ENCODE measurements at places on chromosomes 2 and 18.

- no peak for DNase-seq
Observed at GRCh38 chr2:233999182-233999581, 51.3 kb upstream of the SPP2 start.

GRCh38 chr18:59079264-59079663 lies 60.4 kb upstream of the SEC11C start:
- DNase-seq = no peak

GRCh38 chr2:175852879-175853615 lies 149.0 kb downstream of the LNPK start:
- DNase-seq = no peak

GRCh38 chr2:177724398-177725287 lies 332.1 kb downstream of the AGPS start:
- peak; percentile 28 for DNase-seq

DNA sequence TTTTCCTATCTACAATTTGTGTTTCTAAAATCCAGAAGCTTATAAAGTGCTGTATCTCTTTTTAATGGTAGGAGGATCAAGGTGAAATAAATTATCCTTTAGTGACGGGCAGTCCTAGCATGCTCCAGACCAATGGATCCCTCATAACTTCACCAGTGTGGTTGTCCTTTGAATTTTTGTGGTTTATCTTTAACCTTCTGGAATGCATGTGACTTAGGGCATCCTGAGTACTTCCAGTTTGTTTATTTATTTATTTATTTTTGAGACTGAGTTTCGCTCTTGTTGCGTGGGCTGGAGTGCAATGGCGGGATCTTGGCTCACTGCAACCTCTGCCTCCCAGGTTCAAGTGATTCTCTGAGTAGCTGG lies 40.4 kb downstream of the NUP35 start:
- DNase-seq = no peak

DNA sequence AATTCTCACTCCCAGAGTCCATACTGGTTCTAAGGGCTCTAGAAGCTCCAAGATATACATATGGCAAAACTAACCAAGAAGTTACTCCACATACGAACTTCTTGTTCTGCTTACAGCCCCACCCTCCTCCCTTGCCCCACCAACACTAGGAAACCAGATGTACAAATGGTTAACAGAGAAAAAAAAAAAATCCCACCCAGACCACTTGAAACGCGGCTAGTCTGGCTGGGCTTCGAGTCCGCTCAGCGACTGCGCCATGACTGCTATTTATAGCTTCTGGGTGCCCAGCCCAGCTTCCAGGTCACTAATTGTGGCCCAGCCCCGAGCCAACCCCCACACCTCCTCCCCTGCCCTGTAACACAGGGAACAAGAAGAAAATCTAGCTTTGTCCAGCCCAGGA lies 47.0 kb upstream of the IHH start:
- DNase-seq = no peak

- DNase-seq = no peak
Observed at GRCh38 chr2:199113111-199113510, 344.6 kb downstream of the SATB2 start.

DNA sequence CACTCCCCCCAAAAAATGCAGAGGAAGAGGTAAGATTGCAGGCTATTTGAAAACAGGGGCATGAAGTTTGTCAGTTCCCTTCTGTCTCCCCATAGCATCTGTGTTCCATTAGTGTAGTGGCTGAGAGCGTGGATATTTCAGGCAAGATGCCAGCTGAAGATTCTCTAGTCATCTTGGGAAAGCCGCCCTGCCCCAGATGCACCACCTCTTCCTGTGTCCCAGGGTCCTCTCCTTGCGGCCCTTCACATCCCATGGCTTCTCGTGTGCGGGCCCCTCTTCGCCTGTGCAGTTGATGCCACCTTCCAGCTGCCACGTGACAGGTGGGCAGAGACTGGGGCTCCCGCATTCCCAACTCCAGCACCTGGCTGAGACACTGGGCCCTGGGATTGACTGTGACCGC lies 16.1 kb downstream of the TMEM127 start:
- DNase-seq = no peak

- no peak for DNase-seq
Observed at GRCh38 chr2:76169276-76170008, 458.7 kb upstream of the GCFC2 start.

GRCh38 chr18:22872900-22873537 lies 60.1 kb upstream of the RBBP8 start:
- no peak for DNase-seq

- DNase-seq = no peak
Observed at GRCh38 chr18:78238404-78239089, 741.1 kb upstream of the SALL3 start.

DNA sequence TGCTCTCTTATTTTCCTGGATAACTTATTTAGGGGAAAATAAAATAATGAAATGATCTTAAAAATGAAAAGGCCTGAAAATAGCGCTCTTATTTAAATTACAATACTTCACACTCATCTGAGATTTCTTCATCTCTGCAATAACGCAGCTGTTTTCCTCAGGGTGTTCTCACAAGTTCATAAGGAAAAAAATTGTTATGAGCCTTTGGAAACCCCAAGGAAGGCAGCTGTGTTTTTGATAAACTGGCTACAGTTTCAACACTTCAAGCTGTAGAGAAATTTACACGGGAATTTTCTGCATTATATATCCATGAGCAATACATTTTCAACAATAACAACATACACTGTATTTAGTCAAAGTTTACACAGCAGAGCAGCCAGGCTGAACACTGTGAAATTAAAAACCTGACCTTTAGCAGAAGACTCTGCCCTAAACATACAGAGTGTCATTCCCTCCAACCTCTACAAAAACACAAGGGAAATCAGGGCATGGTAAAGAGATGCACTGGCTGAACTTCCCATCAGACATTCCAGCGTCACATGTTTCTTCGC lies 959.6 kb downstream of the SLC4A3 start:
- no peak for DNase-seq

DNA sequence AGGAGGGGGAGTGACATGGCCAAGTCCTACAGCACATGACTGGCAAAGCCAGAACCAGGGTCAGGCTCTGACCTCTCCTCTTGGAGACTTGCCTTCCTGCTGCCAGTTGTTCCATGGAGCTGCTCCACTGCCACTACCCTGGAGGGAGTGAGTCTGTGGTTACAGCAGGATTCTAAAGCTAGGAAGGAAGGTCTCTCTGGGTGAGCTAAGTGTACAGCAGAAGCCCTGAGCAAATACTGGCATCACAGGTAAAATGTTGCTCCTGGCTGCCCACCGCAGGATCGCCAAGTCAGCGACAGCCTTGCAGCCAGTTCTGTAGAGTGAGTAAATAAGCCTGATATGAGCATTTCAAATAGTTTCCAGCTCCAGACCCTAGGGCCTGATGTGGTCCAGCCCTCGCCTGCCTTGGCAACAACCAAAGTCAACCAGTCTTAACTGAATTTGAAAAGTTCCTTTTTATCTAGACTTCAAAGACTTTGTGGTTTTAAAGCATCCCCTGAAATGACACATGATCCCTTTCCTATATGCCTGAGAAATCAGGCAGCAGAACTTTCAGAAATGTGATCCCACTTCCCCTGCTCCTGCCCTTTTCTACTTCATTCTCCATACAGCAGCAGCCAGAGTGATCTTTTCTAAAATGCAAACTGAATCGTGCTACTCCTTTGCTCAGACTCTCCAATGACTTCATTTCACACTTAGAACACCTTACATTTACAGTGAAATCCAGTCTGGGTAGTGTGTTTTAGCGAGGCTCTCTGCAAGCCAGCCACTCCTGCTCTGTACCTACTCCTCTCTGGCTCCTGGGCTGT lies 114.3 kb downstream of the MGAT5 start:
- no peak for DNase-seq

DNA sequence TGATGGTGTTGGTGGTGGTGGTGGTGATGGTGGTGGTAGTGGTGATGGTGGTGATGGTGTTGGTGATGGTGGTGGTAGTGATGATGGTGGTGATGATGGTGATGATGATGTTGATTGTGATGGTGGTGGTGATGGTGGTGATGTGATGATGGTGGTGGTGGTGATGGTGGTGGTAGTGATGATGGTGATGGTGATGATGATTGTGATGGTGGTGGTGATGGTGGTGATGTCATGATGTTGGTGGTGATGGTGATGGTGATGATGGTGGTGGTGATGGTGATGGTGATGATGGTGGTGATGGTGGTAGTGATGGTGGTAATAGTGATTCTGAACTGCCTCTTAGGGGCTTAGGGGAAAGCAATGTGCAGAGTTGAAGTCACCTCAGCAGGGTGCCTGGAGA lies 760.7 kb downstream of the GALR1 start:
- no peak for DNase-seq

DNA sequence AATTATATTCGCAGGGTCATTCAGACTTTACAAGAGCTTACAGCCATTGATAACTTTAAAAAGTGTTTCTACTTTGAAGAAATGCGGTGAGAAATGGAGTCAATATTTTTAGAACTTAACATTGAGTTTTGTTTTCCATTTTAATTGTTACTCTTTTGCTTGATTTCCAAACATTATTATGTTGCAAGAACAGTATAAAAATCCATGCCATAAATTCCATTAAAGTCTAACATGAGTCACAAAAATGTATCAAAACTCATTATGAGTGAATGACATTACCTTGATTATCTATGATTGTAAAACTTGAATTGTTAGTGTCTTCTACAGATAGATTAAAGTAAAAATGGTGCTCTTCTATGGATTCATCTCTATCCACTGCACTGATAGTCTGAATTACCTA lies 92.6 kb downstream of the CDH19 start:
- no peak for DNase-seq

DNA sequence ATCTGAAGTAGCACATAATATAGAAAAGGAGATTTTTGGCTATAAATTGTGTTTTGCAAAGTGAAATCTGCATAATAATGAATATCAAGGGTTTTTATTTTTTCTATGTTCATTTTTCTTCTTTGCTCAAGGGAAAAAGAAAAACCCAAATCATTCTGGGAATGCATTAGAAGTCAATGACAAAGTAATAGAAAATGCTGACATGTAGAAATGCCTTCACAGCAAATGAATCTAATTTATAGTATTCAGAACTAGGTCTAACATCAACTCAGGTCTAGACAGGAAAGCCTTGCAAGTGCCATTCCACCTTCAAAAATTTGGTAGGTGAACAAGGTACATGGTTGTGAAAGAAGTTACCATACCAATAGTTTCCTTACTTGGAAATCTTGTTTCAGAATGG lies 831.5 kb upstream of the CELF4 start:
- DNase-seq = no peak

DNA sequence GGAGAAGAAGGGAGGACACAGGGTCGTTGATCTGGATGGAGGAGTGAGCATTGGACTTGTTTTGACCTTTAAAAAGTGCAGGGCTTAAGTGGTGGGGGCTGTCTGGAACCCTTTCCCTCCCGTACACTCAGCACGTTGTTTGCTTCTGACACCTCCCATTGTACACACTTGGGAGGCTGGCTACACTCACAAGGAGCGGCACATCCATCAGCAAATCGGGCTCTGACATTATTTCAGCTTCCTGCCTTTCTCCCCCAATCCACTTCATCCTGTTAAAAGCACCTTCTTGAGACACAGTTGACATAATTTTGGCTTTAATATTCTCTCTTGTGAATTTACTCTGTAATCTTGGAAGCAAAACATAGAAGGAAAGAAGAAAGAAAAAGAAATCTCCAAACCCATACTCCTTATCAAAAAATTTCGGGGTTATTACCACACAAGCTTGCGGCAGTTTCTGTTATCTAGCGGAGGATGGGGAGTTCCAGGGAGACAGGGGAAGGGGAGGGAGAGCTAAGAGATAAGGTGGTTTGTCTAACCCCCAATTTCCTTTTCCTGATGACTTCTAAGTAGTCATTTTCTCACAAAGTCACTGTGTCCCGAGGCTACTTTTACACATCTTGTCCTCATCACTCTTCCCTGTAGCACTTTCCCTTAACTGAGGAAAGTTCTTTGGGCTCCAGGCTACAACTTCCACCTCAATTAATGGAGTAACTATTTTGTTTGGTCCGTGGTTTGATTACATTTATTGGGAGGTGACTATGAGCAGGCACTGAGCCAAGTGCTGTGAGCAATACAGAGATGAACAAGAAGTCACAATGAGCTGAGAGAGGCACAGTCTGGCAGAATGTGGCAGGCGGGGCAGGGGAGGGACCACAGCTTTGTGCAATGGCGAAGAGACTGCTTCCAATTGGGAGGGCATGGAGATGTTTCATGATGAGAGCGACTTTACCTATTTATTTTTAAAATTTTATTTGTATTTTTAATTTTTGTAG lies 240.1 kb upstream of the MEX3C start:
- DNase-seq = no peak

DNA sequence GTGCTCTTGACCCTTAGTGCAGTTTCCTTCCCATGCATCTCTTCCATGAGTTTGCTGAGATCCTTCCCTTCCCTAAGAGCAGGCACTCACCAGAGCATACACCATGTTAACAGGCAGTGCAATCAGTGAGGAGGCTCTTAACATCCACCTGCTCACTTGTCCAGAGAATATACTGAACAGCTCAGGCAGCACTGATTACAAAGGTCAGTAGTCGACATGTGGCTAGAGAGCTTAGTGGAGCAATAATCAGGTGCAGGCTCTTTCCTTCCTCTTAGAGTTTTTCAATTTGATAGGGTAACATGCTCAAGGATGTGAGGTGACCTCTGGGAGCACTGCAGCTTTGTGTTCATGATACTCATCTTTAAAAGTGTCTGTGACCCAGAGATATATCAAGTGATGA lies 144.1 kb upstream of the SETBP1 start:
- DNase-seq = no peak

DNA sequence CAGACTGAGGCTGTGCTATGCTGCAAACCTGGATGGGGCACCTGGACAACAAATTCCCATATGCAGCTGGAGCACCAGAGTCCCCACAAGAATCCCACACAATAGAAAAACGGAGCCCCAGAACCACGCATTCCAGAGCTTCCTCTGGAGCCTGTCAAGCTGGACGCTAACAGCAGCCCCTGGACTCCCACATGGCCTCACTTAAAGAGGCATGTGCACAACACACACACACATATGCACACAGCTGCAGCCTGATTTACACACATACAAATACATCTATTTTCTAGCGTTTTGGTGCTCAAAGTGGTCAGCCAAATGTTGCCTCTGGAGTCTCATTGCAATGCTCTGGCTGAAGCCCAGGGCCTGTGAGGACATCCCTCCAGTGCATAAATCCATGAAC lies 632.7 kb upstream of the ID2 start:
- no peak for DNase-seq
